T-helper 2 cell treated with Interferon-gamma antibody and Interleukin-4, amounts not matched to agents 5 μg/mL and 100 μg/mL, for 36 hours (primary cell): ENCODE measurements at places on chromosomes 4 and X.
A peak's percentile ranks its signal among the peaks of the same experiment; 100 is the strongest.

- no peak for DNase-seq
These were observed 121.9 kb downstream of the RBMX2 start for GRCh38 chrX:130523460-130524394.

DNA sequence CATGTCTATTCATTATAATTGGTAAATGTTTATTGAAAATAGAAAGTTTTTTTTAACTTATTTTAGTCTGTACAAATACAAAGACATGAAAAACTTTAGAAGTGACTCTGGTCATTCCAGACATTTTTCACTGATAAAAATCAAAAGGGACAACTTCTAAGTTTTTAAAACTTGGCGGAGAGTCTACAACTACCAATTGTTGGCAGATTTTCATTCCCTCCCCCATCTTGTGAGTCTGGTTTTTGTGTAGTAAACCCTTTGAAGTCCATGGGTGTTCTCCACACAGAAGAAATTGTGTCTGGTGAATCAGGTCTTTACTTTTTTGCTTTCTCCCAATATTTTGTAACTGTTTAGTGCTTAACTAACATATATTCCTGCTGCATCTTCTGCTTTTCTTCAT lies 336.5 kb downstream of the PDGFC start:
- no peak for DNase-seq

DNA sequence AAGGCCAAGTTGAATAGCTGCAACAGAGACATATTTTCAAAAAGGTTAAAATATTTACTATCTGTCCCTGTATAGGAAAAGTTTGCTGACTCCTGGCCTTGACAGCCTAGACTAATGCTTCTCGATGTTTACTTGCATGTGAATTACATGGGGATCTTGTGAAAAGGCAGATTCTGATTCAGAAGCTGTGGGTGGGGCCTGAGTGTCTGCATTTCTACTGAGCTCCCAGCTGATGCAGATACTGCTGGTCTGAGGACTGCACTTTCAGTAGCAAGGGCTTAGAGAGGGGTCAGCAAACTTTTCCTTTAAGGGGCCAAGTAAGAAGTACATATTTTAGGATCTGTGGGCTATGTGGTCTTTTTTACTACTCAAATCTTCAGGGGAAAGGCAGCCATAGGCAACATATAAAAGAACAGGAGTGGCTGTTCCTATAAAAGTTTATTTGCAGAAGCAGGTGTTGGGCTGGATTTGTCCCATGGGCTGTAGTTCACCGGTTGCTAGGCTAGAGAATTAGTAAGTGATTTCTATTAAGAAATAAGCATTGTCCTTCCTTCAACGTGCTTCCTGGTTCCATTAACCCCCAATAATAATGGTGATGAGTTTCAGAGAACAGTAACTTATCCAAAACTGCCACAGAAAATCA lies 97.2 kb upstream of the PDE5A start:
- no peak for DNase-seq

DNA sequence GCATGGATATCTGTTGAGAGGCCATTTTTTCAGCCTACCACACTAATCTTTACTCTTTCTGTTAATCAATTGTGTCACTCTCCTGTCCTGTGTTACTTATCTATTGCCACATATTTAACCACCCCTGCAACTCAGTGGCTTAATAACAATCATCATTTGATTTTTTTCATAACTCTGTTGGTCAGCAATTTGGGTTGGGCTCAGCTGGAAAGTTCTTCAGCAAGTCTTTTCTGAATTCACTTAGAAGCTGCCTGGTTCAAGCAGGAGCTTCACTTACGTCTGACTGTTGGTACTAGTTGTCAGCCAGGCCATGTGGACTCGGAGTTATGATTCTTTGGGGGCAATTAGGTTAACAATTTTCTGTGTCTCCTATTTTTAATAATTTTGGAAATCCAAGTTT lies 50.1 kb downstream of the CPE start:
- no peak for DNase-seq

- no peak for DNase-seq
These were observed 3.7 kb downstream of the ADD1 start for GRCh38 chr4:2847302-2847871.

- peak; percentile 4 for DNase-seq
These were observed at the start of gene PCDH19 for GRCh38 chrX:100409610-100410590. Gene PCDH19, minus strand, starts transcription at chrX:100410273. Its CDS starts 1,676 bp downstream, at chrX:100408597.

GRCh38 chr4:24471486-24472160 lies 112.7 kb downstream of the DHX15 start:
- peak; percentile 4 for DNase-seq

DNA sequence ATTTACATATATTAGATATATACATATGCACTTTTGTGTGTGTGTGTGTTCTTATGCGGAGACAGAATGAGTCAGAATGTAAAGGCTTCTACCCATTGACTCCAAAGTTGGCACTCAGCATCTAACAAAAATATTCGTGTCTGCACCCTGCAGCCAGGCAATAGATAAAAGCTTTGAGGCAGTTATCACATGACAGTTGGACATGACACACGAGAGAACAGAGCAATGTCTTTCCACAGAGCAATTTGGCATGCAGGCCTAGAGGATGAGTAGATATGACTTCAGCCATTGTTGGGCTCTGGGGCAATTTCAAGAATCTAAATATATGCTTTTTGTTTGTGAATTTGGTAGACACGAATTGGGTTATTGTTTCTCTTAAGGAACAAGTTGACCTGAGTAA lies 391.2 kb downstream of the SLITRK2 start:
- no peak for DNase-seq

DNA sequence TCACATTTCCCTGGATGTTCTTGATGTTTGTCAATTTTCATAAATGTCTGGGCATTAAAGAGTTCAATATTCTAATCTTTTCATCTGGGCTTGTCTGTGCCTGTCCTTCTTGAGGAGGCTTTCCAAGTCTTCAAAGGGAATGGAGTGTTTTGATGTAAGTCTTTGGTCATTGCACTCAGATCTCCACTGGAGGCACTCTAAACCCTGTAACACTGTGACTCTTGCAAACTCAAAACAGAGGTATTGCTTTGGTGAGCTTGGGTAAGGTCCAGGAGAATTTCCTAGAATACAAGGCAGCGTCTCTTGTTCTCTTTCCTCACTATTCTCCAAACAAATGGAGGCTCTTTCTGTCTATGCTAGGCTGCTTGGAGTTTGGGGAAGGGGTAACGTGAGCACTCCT lies 1118.1 kb upstream of the PABPC4L start:
- DNase-seq = no peak

- DNase-seq = no peak
These were observed 910.4 kb downstream of the RAB28 start for GRCh38 chr4:12573716-12574115.

GRCh38 chrX:110669572-110669971 lies 126.0 kb downstream of the CHRDL1 start:
- DNase-seq = no peak

DNA sequence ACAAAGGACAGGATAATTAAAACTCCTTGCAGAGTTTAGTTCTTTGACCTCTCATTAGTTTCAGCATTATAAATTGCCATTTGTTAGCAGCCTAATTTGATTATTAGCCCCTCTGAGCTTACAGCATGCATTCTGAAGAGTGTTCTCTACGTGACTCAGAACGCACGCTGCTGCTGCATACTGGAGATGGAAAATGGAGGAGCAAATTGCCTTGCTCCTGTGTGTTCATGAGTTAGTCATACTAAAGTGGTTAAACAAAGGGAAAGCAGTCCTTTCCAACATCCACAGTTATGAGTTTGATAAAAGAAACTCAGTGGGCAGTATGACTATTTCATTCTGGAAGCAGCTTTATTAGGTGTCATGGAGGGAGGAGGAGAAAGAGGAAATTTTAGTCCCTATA lies 922.5 kb downstream of the RPA4 start:
- no peak for DNase-seq

GRCh38 chr4:108425988-108426387 lies 194.4 kb upstream of the RPL34 start:
- no peak for DNase-seq

GRCh38 chr4:181855307-181855706 lies 387.9 kb upstream of the TENM3 start:
- no peak for DNase-seq

- DNase-seq = peak; percentile 21
These were observed 36.0 kb downstream of the GAB3 start for GRCh38 chrX:154714925-154715324.

DNA sequence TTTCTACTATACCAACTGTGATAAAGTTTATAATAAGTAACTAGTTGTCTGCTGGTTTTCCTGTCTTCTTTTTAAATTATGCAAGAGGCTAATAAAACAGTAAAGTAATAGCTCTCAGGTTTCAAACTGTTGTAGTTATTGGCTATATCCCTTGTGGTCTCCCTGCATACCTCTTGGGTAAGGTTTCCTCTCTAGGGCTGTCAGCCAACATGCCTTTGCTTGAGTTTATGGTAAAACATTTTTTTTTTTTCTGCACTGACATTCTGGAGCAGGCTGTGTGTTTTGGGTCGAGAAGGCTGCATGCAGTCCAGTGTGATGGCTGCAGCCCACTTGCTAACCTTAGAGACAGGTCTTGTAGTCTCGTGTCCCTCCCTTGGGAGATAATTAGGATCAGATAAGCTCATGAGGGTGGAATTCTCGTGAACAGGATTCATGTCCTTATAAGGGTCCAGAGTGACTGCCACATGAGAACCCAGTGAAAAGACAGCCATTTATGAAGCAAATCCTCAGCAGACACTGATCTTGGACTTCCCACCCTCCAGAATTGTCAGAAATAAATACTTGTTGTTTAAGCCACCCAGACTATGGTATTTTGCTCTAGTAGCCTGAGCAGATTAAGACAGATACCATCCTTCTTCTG lies 831.2 kb downstream of the CCSER1 start:
- DNase-seq = no peak

GRCh38 chrX:3384327-3384726 lies 37.9 kb upstream of the MXRA5 start:
- no peak for DNase-seq

GRCh38 chr4:159291176-159291575 lies 188.3 kb downstream of the RAPGEF2 start:
- no peak for DNase-seq

GRCh38 chr4:20603671-20604313 lies 96.5 kb upstream of the PACRGL start:
- no peak for DNase-seq

- no peak for DNase-seq
These were observed 106.4 kb upstream of the FAM241A start for GRCh38 chr4:112038861-112039260.

GRCh38 chrX:153926858-153927671 lies 1.0 kb upstream of the ARHGAP4 start:
- peak; percentile 71 for DNase-seq
